ENCODE measurements at places on chromosomes 5 and 9.

DNA sequence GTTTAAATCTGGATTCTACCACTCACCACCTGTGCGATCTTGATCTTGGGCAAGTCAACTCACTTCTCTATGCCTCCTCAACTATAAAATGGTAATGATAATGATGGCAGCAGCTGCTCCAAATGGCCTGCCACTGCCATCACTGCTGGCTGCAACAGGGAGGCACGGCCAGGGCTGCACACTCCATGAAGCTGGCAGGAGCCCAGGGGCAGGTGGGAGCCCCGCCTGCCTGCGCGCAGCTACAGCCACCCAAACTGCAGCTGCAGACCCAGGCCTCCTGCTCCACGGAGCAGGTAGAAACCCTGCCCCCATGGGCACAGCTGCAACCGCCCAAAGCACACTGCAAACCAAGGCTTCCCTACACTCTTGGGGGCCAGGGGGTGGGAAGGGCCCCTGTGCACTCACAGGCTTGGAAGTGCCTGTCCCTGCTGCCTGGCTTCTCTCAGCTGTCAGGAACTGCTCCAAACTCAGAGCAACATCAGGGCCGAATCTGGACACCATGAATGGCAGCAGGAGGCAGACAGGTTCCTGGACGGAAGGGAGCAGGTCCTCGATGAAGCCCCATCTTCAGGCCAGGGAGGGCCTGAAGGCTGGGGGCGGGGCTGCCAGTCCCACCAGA is 57.6 kb downstream of the PRELID2 start:
- DNase-seq, result no peak

GRCh38 chr5:115751176-115751575 is 65.3 kb downstream of the CDO1 start:
- DNase-seq, result no peak

DNA sequence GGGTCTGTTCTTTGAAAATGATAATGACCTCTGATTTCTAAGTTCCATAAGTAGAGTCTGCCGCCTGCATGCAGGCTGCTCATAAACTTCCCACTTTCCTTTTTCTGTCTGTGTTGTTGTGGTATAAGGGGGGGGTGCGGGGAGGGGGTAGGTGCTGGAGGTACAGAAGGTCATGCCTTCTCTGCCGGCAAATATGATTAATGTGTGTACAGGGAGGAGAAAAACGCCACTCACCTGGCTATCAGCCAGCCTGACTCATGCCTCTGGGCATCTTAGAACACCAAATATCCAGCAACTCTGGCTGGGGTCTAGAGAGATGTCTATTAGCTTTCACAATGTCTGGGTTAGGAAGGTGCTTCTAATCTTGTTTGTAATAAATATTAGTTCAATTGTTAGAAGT is 128.3 kb downstream of the EFNA5 start:
- no peak for DNase-seq

GRCh38 chr5:173800340-173800739 is 87.8 kb upstream of the CPEB4 start:
- DNase-seq, result no peak

DNA sequence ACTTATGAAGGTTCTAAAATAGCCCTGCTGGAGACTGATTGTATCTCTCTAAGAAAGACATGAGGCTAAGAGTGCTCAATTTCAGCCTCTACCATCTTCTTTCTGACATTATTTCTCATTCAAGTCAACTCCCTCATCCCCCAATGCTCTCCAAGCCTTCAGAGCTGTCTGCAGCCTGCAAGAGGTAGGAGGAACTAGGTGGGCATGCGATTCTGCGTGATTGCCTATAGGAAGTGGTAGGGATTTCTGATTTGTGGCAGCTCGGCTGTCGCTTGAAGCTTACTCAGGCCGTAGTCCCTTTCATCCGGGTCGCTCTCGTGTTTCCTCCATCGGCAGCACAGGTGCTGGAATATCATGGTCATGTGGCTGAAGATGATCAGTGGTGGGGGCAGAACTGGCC is 138.1 kb upstream of the KLF9 start:
- DNase-seq, result no peak

DNA sequence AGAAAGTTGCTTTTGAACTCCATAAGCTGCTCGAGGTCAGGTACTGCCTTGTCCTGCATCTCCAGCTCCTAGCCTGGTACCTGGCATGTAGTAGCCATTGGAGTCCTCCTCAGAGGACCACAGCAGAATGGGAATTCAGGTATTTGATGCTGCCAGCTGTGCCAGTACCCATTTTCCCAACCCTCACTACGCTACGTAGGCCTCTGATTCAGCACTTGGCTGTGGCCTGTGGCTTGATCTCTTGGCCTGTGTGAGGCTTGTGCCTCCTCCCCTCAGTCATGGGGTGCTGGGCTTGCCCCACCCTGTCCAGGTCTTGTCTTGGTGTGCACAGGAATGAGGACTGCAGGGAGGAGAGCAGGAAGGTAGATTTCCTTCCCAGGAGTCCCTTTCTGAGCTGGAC is 11.8 kb downstream of the OTULIN start:
- DNase-seq, result no peak

DNA sequence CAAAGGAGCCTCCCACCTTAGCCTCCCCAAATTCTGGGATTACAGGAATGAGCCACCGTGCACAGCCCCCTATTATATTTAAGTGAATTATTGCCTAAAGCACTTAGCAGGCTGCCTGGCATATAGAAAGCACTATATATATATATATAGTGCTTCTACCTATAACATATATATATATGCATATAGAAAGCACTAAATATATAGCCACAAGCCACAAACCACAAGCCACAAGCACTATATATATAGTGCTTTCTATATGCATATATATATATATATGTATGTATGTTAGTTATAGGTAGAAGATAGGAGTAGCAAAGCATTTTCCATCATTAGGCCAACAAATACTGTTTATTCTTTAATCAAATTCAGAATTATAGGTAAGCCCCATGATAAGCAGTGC is 185.8 kb downstream of the CWC27 start:
- DNase-seq, result peak; percentile 10

DNA sequence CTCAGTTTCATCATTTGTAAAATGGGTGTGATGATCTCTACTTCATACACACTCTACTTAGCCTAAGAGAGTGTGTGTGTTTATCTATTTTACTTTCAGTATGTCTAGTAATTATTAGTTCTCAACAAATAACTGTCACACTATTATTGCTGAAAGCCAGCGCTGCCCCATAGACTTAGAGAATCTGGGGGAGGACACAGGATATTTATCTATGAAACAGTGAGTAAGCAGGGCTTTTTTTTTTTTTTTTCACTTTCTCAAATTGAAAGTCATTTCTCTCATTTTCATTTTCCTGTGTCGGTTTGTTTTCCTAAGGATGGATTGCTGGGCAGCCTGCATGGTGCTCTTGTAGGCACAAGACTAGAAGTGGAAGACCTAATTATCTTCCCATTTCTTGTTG is 248.4 kb upstream of the RPS23 start:
- DNase-seq, result no peak

GRCh38 chr5:154487541-154487940 is 9.5 kb upstream of the HAND1 start:
- DNase-seq, result peak; percentile 75

- no peak for DNase-seq
Observed at GRCh38 chr9:95807326-95807947, 68.1 kb upstream of the ERCC6L2 start.

DNA sequence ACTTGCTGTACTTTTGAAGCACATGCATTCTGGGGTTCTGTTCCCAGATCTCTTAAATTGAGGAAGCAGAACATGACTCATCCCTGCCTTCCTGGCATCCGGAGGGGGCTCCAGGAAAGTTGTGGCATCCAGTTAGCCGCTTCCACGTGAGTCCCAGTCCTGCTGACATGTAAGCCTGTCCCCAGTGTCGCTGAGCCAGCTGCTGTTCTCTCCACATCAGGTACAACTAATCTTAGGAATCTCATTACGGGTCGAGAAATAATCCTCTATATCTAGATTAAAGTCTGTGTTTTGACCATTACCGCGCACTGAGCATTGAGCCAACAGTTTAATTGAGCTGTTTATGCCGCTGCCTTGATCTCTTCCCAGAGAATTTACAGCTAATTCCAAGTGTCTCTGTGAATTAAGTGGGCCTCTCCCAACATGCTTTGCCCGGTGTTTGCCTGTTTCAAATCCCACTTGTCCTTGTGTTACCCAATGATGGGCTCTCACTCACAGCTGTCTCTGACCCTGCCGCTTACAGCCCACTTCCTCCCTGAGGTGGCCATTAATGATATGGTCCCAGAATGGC is 10.5 kb upstream of the SHB start:
- DNase-seq, result no peak

- DNase-seq, result no peak
Observed at GRCh38 chr9:115278326-115279035, 160.5 kb upstream of the TNC start.

DNA sequence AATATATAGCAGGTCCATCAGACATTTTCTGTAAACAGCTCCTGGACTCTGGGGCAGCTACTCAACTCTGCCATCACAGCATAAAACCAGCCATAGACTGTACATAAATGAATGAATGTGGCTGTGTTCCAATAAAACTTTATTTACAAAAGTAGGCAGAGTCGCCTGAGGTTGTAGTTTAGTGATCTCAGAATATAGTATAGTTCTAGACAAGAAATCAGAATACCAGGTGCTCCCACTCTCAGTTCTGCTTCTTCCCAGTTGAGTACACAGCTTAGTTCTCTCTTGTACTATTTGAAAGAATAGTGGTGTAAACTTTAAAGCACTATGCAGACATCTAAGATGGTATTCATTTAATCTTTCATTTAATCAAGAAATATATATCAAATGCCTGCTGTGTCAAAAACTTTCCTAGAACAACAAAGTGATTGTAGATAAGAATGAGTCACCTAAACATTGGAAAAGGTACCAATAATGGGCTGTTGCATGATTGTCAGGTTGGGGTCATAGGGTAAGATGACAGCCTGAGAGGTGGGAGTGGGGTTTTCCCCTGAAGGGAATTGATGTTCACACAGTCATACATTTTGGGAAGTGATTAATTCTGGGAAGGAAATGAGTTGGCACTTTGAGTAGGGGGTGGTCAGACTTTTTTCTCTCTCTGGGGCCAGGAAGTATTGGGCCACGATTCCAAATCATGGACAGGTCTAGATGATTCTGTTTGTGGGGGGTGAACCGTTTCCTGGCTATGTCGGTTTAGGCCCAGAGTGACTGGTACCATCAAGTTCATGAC is 37.0 kb downstream of the TNFSF8 start:
- DNase-seq, result no peak

DNA sequence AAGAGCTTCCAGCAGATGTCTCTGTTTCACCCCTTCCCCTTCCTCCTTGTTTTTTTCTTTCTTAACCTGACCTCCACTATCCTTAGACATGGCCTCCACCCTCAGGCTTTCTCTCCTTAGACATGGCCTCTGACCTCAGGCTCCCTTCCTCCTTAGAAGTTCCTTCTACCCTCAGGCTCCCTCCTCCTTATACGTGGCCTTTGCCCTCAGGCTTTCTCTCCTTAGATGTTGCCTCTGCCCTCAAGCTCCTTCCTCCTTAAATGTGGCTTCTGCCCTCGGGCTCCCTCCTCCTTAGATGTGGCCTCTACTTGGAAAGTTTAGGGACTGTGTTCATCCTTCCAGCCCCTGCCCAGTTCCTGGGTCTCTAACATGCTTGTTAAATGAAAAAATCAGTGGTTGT is 180.4 kb upstream of the S1PR3 start:
- no peak for DNase-seq

DNA sequence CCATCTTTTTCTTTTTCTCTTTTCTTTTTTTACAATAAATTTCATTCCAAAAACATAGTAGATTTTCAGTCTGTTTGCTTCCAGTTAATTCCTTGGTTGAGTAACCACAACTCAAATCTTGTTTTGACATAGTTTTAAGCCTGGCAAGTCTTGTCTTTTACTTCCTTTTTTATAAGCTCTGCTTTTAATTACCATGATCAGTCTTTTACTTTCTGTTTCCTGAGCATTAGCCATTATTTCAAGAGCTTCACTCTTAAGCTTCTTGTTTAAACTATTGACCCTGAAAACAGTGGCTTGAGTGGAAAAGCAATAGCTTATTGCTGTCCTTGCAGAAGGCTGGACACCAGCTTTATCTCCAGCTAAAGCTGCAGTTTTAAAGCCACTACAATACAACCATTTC is 1363.3 kb downstream of the MAT2B start:
- no peak for DNase-seq

GRCh38 chr5:60463179-60463868 is 236.6 kb downstream of the DEPDC1B start:
- DNase-seq, result no peak

DNA sequence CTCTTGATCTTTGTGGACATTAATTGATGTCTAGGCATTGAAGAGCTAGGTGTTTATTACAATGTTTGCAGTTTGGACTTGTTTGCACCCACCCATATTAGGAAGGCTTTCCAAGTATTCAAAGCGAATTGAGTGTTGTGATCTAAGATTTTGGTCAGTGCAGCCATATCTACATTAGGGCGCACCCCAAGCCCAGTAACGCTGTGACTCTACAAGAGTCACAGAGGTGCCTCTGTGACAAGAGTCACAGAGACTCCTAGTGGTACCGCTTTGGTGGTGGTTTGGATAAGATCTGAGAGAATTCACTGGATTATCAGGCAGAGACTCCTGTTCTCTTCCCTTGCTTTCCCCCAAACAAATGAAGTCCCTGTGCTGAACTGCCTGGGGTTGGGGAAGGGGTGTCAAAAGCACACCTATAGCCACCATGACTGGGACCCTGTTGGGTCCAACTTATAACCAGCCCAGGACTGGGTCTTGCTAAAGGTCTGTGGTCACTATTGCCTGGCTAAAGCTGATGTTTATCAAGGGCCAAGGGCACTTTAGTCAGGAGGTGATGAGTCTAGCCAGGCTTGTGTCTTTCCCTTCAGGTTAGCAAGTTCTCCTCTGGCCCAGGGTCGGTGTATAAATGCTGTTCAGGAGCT is 114.1 kb upstream of the RIOK2 start:
- DNase-seq, result no peak

GRCh38 chr9:35385042-35385441 is 104.9 kb upstream of the RUSC2 start:
- no peak for DNase-seq

- no peak for DNase-seq
Observed at GRCh38 chr9:10237584-10237983, 375.2 kb downstream of the PTPRD start.

DNA sequence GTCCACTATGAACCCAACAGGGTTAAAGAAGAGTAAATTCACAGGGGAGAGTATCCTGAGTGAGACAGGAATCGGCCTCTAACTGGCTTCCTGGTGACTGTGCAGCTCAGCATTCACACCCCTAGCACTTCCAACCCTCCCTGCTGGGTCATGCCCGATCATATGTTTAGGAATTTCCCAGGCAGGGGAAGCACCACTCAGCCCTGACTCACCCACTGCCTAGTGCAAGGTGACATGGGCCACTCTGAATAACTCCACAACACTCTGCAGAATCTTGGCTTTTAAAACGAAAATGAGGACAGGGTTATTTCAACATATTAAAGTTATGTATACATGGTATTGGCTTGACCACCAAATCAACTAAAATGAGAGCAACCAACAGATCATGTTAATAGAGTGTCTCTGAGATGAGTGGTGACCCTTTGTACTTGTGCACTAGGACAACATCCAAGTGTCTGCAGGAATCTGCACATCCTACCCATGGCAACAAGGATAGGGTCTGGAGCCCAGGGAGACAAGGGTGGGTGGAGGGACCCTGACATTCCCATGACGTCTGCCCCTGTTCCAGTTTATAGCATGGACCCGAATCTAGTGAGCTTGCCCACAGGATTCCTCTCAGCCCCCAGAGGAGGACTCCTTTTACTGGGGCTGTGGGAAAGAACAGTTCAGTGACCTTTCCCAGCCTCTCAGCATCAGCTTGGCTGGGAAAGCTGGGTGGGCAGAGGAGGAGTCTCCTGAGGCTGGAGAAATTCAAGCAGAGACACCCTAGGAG is 485.8 kb downstream of the SEMA5A start:
- DNase-seq, result no peak

GRCh38 chr5:172585114-172585513 is 55.9 kb upstream of the NEURL1B start:
- DNase-seq, result no peak
